HS-5 (cell line): ENCODE measurements at places on chromosomes 4 and X.

GRCh38 chrX:16347968-16348670, 180.8 kb downstream of the MAGEB17 start:
- DNase-seq = no peak

DNA sequence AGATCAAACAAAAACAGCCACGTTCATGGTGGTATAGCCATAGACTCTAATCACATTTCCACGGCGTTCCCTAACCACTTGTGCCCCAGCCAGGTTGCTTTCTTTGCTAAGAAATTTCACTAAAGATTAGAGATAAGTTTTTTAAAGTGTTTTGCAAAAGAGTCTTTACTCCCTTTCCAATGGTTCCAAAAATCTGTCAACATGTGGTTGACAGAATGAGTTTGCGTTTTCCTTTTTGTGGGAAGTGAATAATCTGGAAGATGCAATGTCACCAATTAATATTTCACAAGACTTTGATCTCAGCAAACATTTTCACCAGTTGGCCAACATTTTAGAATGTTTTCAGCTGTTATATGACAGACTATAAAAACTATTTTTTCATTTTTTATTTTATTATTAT, 35.3 kb downstream of the CXCL1 start:
- no peak for DNase-seq

GRCh38 chrX:15653961-15654360, 10.6 kb downstream of the CLTRN start:
- DNase-seq = no peak

DNA sequence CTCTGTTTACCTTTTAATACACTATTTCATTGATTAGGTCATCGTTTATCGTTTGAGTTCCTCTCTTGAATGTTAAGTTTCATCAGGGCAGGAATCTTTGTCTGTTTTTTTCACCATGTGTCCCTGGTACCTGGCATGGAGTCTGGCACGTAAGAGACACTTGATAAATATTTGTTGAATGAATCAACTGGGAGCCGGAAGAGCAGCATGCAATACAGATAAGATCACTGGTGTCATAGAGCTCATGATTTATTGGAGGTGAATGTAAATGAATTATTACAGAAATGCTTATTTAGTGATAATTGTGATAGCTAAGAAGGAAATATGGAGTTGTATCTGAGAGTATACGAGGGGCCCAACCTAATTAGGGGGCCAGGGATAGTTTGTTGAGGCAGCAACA, 62.8 kb downstream of the UCHL1 start:
- peak; percentile 48 for DNase-seq

DNA sequence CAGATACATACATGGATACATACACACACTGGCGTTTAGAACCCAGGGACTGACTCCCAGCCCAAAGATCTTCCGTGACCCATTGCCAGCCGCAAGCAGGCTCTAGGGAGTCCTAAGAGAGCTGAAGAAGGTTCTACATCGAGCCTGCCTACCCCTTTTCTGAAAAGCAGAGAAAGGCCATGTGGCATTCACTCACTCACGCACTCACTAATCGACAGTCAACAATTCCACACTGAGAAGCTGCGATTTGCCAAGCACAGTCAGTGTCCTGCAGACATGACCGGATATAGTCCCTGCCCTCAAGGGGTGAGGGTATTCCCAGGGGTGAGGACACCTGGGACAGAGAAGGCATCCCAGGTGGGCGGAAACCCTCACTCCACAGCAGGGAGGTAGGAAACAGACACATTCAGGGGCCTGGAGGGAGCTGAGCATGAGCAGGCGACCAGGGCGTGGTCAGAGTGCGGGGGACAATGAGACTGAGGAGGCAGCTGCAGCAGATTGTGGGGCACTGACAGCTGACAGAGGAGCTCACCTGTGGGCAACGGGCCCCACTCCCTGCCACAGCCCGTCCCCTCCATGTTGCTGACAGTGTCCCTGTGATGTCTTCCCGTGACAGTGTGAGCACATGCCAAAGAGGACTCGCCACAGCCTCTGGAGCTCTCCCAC, 13.2 kb upstream of the MAN2B2 start:
- DNase-seq = no peak

DNA sequence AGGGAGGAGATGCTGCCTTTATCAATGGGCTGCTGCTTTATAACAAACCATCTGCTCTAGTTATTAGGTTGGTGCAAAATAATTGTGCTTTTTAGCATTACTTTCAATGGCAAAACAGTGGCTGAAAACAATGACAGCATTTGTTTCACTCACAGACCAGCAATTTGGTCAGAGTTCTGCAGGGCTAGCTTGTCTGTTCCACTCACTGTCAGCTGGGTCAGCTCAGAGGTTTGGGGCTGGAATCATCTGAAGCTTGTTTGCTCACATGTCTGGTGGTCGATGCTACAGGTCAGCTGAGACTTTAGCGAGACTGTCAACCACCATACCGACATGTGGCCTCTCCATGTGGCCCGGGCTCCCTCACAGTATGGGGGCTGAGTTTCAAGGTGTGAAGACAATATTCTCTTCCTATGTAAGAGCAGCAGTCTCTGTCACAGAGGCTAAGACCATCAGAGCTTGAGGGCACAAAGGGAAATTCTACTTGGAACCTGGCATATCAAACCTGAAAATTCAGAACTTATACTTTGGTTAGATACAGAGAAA, 81.3 kb upstream of the LIMCH1 start:
- no peak for DNase-seq

- peak; percentile 60 for DNase-seq
Measured at GRCh38 chr4:153987291-153987690, 198.4 kb upstream of the SFRP2 start.

- no peak for DNase-seq
Measured at GRCh38 chrX:118530219-118530911, 34.8 kb downstream of the DOCK11 start.

DNA sequence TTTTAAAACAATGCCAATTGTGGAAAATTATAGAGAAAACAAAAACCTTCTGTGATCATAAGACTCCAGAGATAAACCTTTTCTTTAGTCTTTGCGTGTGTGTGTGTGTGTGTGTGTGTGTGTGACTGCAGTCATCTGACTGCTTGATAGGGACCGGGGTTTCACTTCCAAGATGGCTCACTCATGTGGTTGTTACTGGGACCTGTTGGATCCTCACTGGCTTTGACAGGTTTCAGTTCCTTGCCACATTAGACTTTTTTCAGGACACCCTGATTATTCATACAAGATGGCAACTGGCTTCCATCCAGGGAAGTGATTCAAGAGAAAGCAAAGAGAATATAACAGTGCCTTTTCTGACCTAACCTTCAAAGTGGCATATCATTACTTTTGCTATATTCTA, 21.9 kb upstream of the MAD2L1 start:
- DNase-seq = no peak

- no peak for DNase-seq
Measured at GRCh38 chrX:103560256-103560655, 25.1 kb upstream of the TCEAL4 start.

DNA sequence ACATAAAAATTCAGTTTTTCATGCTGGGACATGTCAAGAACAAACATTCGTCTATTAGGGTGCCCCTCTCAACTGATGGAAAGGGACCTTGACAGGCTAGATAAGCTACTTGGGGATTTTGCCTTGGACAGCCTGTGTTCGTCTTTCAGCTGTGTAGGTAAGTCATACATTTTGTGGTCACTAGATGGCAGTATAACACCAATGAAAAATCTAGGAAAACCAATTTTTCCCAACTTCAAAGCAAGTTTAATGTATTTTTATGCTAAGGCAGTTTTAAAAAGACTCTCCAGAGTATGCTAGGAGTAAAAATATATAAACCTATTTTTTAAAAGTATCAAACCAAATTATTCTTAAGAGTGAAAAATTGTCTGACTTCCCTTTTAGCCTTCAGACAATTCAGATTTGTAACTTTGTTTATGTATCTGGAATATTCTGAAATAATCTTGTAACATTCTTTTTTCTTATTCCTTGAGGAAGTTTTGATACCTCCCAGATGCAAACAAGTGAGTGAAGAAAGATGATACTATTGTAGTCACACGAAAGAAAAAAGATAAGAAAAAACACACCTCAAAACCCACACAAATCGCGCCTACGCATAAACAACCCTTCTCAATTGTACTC, 158.3 kb downstream of the CPE start:
- peak; percentile 24 for DNase-seq

DNA sequence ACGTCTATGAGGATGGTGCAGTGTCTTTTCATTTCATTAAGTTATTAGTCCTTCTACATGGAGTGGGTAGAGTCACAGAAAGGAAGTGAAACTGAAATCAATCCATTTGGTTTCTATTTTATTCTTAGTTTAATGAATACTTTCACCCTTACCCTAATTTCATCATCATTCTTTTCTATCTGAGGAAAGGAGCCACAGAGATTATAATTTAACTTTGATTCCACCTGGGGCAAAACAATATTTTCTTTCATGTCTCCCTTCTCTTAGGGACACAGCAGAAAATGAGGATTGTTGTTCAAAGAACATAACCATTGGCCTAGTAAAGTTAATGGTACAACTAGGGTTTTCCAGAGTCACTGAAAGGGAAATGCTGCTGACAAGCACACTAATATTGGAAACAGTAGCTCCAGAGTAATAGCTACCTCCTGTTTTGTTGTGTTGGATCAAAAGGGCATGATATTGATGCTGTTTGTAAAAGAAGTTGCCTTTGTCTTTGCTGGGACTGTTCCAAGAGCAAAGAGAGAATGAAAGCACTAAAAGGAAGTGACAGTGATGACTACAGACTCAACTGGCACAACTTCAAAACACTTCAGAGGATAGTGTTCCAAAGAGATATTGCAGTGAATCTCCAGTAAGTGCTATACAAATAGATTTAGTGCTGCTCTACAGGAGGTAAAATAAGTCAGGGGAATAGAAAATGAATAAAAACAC, 247.1 kb upstream of the PITX2 start:
- no peak for DNase-seq

- no peak for DNase-seq
Measured at GRCh38 chr4:19684084-19684483, 567.6 kb upstream of the SLIT2 start.

DNA sequence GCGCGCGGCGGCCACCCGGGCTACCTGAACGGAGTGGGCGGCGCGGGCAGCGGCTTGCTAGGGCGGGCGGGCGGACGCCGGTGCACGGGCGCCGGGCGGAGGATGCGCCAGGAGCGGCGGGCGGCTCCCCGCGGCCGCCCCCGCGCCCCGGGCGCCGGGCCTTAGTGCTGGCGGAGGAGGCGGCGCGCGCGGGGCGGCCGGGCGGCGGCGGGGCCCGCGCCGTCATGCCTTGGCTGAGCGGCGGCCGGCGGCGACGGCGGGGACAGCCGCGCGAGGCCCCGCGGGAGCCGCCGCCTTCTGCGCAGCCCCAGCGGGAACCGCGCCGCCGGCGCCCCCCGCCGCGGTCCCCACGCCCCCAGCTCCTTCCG, 48.2 kb downstream of the CLDN34 start:
- no peak for DNase-seq

- no peak for DNase-seq
Measured at GRCh38 chrX:18360867-18361266, 6.4 kb upstream of the SCML2 start.

DNA sequence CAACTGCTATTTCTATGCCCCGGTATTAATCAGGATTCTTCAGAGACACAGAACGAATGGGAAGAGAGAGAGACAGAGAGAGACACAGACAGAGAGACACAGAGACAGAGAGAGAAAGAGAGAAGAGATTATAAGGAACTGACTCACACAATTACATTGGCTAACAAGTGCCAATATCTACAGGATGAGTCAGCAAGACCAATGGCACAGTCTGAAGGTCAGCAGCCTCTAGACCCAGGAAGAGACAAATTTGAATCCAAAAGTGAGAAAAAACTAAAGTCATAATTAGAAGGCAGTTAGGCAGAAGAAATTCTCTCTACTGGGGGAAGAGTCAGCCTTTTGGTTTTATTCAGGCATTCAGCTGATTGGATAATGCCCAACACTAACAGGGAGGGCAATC, 187.3 kb downstream of the MAB21L2 start:
- peak; percentile 52 for DNase-seq

DNA sequence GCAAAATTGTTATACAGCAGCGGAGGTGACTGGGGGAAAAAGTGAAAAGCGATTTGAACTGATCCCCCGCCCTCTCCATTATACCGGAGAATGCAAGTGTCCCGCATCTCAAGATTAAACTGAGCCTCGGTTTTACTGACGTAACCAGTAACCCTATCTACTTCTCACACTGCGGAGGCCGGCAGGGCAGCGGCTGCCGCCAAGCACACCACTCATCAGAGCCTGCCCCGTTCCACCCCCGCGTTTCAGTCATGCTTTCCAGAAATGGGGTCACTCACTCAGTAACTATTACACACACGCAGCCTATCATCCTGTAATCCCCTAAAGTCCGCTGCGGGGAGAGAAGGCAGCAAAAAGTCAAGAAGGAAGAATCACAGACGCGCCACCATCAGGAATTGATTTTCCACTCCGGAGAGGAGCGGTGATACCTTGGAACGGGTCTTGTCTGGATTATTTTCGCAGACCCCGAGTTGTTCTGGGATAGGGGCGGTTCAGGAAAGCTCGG, 1.4 kb downstream of the RPS6KA3 start:
- no peak for DNase-seq

- no peak for DNase-seq
Measured at GRCh38 chr4:156633847-156634246, 337.8 kb downstream of the PDGFC start.

- no peak for DNase-seq
Measured at GRCh38 chr4:25658357-25658771, 2.7 kb downstream of the SLC34A2 start.

- DNase-seq = no peak
Measured at GRCh38 chr4:170015285-170015684, 10.9 kb downstream of the MFAP3L start.
